ENCODE measurements at places on chromosomes 11 and 22. TPM values are rescaled to one million over a fixed set of nuclear protein-coding genes. Genes with fewer than 3 reads are reported as not detected.

- no peak for DNase-seq
Observed at GRCh38 chr11:2794968-2795322, 90.6 kb downstream of the CDKN1C start.

GRCh38 chr11:45961751-45962240, 39.3 kb downstream of the LARGE2 start:
- no peak for DNase-seq

DNA sequence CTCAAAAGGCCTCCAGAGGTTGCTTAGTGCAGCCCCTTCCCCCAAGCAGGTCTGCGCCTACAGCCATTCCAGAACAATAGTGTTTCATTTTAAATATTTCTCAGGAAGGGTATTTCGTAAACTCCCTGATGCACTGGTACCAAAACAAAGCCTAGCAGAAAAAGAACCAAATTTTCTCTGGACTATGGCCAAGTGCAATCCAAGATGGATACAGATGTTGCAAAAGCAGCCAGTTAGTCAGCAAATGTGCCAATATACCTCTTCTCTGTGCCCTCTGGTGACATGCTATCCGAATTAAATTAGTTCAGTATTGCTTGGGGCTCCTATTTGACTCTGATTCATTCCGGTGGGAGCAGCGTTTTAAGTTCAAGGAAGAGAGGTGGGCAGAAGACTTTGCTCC, 247.8 kb downstream of the NTM start:
- DNase-seq, result no peak

DNA sequence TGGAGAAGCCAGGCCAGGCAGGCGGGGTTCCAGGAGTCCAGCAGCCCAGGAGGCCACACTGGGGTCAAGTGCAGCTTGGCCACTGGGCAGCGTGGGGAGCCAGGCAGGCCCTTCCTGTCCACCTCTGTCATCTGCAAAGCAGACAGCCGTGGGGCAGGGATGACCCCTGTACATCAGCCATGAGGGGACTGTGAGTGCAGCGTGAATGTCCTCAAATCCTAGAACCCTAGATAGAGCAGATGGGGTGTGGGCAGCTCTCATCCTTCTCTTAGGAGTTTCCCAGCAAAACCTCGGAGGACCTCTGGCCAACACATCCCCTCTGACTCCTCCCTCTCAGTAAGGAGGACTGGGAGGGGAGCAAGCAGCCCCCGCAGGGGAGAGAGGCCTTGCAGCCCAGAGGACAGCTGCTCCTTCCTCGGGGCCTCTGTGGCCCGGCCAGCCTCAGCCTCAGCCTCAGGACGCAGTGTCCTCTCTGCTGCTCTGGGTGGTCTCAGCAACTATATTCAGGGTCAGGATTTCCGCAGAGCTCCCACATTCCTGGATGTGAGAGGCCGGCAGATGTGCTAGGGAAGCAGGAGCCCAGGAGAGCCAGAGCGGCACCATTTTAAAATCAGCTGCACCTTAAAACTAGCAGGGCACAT, 820.5 kb downstream of the BRD1 start:
- DNase-seq, result no peak

DNA sequence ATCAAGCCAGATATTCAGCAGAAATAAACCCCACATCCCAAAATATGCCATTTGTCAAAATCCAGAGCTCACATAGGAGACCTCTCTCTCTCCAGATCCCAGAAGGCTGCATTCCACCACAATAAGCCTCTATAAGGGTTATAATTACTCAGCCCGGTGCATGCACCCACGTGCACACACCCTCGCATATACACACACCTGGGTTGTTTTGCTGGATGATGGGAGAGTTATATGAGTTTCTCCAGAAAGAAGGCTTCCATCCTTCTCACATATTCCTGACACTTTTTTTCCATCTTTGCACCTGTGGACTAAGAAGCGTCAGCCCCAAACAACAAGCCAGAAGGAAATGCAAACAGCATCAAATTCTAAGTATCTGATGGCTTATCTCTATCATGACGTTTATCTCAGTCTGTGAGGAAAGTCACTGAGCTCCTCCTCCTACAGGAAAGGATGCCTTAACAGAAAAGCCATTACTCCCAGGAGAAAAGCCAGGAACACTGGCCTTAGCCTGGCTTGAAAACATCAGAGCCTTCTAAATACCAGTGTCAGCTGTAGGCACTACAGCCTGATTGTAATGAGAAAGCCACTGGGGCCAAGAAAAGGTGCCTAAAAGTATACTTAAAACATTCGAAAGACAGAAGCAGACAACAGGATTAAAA, 253.2 kb downstream of the LARGE1 start:
- no peak for DNase-seq

GRCh38 chr11:26143566-26144290, 188.2 kb upstream of the ANO3 start:
- no peak for DNase-seq

DNA sequence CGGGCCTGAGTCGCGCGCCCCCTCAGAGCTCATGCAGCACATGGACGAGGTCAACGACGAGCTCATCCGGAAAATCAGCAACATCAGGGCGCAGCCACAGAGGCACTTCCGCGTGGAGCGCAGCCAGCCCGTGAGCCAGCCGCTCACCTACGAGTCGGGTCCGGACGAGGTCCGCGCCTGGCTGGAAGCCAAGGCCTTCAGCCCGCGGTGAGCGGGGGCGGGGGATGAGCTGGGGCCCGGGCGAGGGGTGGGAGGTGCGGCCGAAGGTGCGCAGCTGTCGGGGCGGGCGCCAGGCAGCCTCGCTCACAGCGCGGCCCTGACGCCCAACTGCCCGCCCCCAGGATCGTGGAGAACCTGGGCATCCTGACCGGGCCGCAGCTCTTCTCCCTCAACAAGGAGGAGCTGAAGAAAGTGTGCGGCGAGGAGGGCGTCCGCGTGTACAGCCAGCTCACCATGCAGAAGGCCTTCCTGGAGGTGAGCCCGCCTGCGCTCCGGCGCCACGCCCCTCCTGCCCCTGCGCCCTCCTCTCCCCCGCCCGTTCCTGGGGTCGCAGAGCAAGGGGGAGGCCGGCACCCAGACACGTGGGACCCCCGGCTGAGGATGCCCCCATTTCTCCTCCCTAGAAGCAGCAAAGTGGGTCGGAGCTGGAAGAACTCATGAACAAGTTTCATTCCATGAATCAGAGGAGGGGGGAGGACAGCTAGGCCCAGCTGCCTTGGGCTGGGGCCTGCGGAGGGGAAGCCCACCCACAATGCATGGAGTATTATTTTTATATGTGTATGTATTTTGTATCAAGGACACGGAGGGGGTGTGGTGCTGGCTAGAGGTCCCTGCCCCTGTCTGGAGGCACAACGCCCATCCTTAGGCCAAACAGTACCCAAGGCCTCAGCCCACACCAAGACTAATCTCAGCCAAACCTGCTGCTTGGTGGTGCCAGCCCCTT, 20.5 kb downstream of the EPS8L2 start:
- peak; percentile 53 for DNase-seq

- DNase-seq, result no peak
Observed at GRCh38 chr11:67997475-67997921, 6.4 kb downstream of the UNC93B1 start.

DNA sequence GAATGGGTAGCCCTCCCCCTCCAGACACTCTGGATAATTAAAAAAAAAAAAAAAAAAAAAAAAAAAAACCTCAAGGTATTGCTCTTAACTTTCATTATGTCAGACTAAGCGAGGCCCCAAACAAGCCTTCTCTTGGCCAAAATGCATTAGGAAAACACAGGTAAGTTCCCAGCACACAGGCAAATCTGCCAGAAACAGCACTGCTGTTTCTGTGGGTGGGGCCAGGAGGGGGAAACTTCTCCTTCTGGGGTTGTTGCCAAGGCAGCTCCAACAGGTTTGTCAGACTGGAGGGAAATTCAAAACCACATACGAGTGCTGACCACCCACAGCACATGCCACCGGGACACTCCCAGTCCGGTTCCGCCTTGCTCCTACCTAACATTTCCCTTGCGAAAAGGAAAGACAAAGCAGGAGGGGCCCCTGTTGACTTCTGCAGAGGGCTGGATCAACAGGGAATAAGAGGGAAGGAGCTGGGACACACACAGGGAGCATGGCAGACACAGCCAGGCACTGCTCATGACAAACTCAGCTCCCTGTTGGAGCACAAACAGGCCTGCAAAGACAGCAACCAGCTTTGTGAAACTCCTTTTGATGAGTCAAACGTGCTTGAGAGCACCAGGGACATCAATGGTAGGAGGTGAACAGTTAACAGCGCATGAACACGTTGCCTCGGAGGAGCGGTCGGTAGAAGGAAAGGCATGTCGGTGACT, 55.0 kb downstream of the MYH9 start:
- DNase-seq, result peak; percentile 76

DNA sequence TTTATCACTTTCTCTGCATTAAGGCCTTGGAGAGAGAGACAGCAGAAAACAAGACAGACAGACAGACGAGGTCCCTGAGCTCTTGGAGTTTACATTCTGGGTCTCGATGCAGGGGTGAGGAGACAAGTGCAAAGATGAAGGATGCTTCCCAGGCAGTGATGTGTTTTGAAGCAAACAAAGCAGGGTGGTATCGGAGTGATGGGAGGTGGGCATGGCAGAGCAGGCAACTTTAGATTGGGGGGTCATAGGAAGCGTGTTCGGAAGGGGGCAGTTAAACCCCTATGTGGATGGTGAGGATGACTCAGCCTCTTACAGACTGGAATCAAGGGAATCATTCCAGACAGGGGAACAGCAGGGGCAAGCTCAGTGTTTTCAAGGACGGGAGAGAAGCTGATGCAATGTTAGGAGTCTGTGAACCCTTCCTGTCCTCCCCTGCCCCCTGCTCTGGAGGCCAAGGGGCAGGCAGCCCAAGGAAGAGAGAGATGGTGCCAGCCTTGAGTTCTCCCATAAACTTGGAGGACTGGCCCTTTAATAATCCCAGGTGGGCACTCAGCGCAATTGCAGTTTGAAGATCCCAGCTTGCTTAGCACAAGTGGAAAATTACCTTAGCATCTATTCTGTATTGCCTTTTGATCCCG, 180.2 kb downstream of the CHST1 start:
- no peak for DNase-seq

GRCh38 chr11:15735706-15736105, 620.6 kb downstream of the SOX6 start:
- no peak for DNase-seq

CHEK2 gene
- total RNA-seq, result 50.8 TPM

CRYBB1 gene
- total RNA-seq, result not detected

CCDC73 gene
- not detected for total RNA-seq

HYLS1 gene
- total RNA-seq, result 21.2 TPM

MYEOV gene
- not detected for total RNA-seq

BIK gene
- total RNA-seq, result 1.9 TPM

OR5T2 gene
- total RNA-seq, result not detected

Measured in activated CD4-positive, alpha-beta T cell treated with anti-CD3 and anti-CD28 coated beads, Interleukin-2, amount 10 ng/mL, durations not matched to agents 7 days and 5 days (primary cell).